ENCODE measurements at places on chromosomes 2 and 18. TPM values are rescaled to one million over a fixed set of nuclear protein-coding genes. Genes with fewer than 3 reads are reported as not detected.

ZSWIM2 gene
- not detected for total RNA-seq

GIGYF2 gene
- 23.4 TPM for total RNA-seq

KANSL3 gene
- 22.3 TPM for total RNA-seq

PROKR1 gene
- total RNA-seq: not detected

NBEAL1 gene
- total RNA-seq: 4.0 TPM

SH3BP4 gene
- 38.9 TPM for total RNA-seq

All from A549 treated with AZD2906 at 1 μM for 4 hours (cell line).